NCI-H187 treated with DMSO at 0.1 percent for 48 hours (cell line): ENCODE measurements at places on chromosomes 3 and 15.

DNA sequence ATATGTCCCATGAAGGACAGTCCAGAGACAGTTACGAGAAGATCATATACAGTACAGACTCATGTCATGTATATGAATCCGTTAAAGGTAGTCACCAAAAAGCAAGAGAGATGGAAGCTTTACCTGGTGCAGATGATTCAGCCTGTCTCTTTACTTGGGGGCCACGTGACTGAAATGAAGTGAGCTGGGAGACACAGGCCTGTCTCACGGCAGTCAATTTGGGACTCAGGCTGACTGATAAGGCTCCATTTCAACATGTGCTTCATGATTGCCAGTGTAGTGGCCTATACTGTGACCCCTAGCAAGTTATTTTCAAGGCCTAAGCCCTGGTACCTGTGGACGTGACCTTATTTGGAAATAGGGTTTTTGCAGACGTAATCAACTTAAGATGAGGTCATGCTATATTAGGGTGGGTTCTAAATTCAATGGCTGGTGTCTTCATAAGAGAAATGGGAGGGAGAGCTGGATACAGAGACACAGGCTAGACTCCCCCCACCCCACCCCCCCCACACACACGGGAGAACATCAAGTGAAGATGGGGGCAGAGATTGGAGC lies 3.0 kb upstream of the PROK2 start:
- DNase-seq, result no peak

DNA sequence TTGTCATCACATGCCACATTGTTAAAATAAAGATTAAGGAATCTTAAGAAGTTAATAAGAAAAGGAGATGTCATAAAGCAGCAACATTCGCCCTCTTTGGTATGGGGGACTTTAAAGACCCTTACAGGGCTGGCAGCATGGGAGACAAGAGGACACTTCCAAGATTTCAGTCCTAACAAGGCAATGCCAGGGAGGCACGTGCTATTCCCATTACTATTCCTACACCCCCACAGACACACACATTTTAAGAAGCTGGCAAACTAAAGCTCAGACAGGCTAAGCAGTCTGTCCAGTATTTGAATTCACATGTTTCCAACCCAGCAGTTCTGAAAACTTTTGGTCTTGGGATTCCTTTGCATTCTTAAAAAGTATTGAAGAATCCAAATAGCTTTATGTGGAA lies 80.8 kb downstream of the WDR49 start:
- no peak for DNase-seq

DNA sequence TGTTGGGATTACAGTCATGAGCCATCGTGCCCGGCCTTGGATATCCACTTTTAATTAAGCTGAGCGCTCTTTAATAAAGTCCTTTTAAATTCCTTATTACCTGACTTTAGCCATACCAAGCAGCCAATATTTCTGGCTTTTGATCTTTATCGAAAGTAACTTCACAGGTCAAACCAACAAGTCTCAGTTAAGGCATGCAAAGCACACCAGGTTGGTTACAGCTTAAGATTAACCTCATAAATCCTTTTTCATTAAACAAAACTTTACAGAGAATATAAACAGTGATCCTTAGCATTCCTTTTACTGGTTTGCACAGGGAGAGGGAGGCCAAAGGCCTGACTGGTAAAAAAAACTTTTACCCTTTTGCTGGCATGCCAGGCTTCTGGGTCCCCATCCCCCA lies 17.7 kb downstream of the ZNF662 start:
- DNase-seq, result no peak

DNA sequence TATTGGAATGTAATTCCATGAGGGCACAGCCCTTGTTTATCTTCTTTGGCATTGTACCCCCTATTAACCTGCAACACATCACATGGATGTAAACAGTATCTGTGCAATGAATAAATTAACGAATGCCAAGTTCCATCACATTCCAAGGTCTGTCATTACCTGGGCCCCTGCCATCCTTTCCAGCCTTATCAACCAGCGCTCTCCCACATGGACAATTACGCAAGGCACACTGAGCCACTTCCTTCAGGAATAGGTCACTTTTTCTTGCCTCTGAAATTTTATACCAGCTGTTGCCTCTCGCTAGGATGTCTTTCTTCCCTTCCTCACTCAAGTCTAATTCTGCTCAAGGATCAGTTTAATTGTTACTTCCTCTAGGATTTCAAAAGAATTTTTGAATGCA lies 1051.8 kb upstream of the CFAP20DC start:
- no peak for DNase-seq

DNA sequence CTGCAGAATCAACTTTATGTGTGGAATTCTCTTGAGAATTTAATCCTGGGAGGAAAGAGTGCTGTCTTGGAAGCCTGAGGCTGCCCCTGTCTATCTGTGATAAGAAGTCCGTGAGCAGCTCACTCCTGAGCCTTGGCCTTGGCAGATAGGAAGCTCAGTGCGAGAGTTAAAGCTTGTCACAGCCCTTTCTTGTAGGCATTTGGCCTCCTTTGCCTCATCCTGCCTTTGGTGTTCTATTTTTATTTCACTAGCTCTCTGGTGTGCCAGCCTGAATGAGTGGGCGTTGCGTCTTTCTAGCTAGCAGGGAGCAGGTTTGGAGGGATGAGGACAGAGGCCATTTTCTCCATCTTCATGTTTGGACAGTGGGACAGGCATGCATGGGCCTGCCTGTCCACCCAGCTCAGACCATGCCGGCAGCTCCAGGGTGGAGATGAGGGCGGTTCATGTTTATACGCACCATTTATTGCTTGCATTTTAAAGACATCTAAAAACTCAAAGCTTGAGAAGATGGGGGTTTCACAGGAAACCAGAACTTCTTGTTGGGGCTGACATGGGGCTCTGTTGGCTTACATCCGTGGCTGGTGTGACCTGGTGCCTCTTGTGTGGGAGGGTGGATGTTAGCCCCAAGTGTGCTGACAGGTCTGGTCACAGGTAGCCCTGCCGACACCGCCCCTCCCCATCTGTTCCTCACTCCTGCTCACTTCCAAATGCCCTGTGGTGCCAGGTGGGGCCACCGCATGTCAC lies 29.8 kb downstream of the IRAK2 start:
- no peak for DNase-seq

GRCh38 chr3:179672918-179673317 lies 20.1 kb downstream of the USP13 start:
- no peak for DNase-seq

- DNase-seq, result no peak
Measured at GRCh38 chr15:93044301-93045190, 44.5 kb downstream of the RGMA start.

- DNase-seq, result no peak
Measured at GRCh38 chr3:182469086-182469485, 324.2 kb upstream of the ATP11B start.

DNA sequence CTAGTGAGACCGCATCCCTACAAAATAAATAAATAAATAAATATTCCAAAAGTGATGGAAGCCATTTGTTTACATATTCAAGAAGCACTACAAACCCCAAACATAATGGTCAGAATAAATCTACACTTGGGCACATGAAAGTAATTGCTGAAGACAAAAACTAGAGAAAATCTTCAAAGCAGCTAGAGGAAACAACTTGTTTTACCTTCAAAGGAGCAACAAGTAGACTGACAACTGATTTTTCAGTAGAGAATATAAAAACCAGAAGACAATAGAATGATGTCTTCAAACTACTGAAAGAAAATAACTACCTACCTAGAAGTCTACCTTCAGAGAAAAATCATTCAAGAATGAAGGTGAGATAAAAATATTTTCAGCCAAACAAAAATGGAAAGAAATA lies 89.4 kb downstream of the TPRA1 start:
- DNase-seq, result no peak

GRCh38 chr3:134840459-134840858 lies 45.4 kb downstream of the EPHB1 start:
- DNase-seq, result no peak

- no peak for DNase-seq
Measured at GRCh38 chr3:40516201-40516600, 8.6 kb upstream of the ZNF621 start.

- no peak for DNase-seq
Measured at GRCh38 chr3:54303517-54304375, 181.4 kb downstream of the CACNA2D3 start.

GRCh38 chr3:142915636-142916035 lies 26.8 kb upstream of the PCOLCE2 start:
- no peak for DNase-seq

GRCh38 chr3:128179484-128179819 lies 26.2 kb downstream of the EEFSEC start:
- no peak for DNase-seq

GRCh38 chr15:43187544-43188155 lies 2.4 kb downstream of the CCNDBP1 start:
- DNase-seq, result no peak

GRCh38 chr3:81955878-81956277 lies 194.4 kb upstream of the GBE1 start:
- DNase-seq, result peak; percentile 48

DNA sequence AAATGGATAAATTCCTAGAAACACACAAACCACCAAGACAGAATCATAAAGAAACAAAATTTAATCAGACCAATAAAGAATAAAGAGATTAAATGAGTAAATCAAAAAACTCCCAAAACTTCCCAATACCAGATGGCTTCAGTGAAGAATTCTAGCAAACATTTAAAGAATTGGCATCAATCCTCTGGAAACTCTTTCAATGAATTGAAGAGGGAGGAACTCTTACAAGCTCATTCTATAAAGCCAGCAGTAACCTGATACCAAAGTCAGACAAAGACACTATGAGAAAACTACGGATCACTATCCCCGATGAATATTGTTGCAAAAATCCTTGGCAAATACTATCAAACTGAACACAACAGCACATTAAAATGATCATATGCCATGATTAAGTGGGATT lies 81.9 kb upstream of the SLCO2A1 start:
- DNase-seq, result no peak

DNA sequence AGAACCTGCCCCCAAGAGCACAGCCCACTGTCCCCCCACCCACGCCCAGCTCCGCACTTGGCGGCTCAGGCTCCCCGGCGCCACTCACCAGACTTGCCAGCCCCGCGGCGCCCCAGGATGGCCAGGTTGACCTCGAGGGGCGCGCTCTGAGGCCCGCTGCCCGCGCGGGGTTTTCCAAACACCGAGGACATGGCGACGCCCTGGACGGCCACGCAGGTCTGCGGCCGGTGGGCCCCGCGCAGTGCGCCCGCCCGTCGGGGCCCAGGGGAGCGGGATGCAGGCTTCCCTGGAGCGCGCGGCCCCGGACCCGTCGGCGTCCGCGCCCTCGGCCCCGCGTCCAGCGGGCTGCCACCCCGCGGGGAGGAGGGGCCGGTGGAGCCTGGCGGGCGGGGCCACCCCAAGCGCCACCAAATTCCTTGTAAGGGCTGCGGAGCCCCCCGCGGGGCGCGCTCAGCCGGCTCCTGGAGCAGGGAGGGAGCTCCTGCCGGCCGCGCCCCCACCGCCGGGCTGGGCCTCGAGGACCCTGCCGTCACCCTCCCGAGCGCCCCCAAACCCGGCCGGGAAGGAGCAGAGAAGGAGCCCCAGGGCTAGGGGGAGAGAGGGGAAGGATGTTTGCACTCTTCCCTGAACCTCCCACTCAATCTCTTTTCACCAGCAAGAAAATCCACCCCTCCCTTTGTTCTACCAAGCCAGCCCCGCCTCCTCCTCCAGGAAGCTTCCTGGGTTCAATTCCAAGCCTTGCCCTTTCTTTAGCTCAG lies at the start of gene RASL12:
TSS of gene RASL12 (minus strand) at position 347 of the 758 bp plus-strand sequence. CDS start at position 191, 156 bp downstream.
- DNase-seq, result no peak

GRCh38 chr3:45134758-45135521 lies 11.2 kb downstream of the CDCP1 start:
- no peak for DNase-seq

DNA sequence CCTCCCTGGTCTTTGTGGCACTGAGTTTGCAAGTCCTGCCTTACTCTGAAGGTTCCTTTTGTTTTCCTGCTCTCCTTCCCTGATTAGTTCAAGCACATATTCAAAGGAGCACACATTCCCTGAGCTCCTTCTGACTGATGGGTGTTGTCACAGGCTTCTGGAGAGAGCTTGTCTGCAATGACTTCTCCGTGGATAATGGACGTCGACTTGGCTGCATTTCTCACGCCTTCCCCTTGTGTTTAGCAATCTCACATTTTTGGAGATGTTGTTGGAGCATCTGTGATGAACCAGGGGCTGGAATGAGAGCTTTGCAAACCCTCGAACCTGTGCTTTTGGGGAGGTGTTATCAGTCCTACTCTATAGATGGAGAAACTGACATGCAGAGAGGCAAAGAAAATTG lies 375.4 kb upstream of the PROK2 start:
- DNase-seq, result no peak

DNA sequence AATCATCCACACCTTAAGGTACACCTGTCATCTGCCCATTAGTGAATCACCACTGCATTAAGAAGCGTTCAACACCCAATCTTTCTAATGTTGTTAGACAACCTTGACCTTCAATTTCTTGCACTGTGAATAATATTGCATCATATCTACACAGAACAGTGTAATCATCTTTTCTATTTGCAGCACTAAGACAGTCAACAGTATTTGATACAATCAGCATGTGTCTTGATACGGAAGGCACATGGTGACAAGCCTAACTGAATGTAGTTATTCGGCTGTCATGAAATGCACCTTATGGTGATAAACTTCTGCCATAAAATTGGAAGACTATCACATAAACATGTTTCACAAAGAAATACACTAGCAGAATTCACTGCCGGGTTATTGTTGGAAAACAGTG lies 253.9 kb upstream of the THRB start:
- no peak for DNase-seq

- no peak for DNase-seq
Measured at GRCh38 chr3:68441054-68441453, 491.3 kb downstream of the TAFA4 start.

- no peak for DNase-seq
Measured at GRCh38 chr3:194075088-194075615, 60.8 kb upstream of the HES1 start.

GRCh38 chr3:178507507-178508442 lies 28.5 kb upstream of the KCNMB2 start:
- DNase-seq, result no peak

- DNase-seq, result peak; percentile 31
Measured at GRCh38 chr15:45795440-45796069, 160.7 kb downstream of the SQOR start.

DNA sequence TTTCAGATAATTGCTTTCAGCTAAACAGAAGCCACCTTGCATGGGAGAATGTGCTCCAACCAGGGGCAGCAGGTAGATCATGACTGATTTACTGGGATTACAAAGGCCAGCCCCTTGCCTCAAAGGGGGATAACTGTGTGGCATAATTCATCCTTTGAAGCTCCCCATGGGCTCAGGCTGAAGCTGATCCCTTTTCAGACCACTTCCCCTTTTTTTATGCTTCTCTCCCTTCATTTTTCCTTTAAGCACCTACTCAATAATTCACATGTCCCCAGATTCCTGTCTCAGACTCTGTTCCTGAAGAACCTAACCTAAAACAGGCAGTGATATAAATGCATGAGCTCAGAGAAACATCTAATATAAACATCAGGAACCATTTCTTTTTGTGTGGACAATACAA lies 8.2 kb upstream of the MYRIP start:
- DNase-seq, result no peak

DNA sequence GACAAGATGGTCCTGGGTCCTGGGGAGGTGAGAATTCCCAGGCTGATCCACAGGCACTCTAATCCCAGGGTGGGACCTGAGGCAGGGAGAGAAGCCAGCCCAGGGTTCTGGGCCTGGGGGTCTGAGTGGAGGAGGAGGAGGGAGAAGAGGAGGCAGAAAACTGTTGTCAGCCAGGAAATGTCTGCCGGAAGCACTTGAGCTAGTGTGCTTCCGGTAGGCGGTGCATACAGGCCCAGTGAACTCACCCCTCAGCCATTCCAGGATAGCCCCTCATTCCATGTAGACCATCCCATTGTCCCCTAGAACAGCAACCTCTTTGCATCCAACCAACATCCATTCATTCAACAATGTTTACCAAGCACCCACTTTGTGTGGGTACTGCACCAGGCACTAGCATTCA lies 47.9 kb upstream of the LCTL start:
- DNase-seq, result no peak

- no peak for DNase-seq
Measured at GRCh38 chr3:14847613-14848541, 29.1 kb downstream of the FGD5 start.
